ENCODE measurements at places on chromosomes 12 and 14. TPM values are rescaled to one million over a fixed set of nuclear protein-coding genes. Genes with fewer than 3 reads are reported as not detected.

DNA sequence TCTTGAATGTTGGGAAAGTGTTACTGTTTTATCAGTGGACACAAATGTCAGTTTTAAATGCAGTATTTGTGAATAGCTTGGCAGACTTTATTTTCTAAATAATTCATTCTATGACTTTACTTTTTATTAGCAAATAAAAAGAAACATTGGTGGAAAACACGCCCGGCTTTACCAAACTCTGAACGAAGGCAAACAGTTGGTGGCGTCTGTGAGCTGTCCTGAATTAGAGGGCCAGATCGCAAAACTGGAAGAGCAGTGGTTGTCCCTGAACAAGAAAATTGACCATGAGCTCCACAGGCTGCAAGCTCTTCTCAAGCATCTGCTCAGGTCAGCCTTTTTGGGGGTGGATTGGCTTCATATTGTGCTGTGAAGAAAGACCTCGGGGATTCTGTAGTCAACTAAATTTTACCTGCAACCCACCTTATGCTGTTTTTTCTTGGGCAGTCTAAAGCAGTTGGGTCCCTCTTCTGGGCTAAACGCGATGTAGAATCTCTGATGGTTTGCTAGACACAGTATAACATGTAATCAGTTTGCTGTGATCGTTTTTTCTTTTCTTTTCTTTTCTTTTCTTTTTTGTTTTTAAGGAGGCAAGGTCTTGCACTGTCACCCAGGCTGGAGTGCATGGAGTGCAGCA, 156.4 kb downstream of the ESR2 start:
- DNase-seq, result no peak

DNA sequence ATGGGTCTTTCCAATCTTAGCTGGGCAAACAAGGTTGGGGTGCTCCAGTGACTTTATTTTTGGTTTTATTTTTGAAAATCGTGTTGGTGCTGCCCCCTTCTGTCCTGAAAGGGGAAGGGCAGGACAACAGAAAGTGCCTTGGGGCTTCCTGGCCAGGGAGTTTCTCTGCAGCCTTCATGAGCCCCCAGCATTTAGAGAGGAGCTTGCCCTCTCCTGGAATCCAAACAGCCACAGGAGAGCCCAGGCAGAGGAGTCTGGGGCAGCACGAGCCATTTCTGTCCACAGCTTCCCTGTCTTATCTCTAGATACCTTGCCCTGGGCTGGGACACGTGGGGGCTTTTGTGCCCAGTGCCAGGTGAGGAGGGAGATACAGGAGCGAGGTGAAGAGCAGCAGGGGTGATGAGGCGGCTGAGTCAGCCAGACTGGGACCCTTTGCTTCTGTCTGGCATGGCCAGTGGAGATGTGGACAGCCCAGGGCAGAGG, 4.4 kb upstream of the C1RL start:
- no peak for DNase-seq

GRCh38 chr14:100303179-100303578, 3.1 kb downstream of the SLC25A29 start:
- DNase-seq, result no peak

- DNase-seq, result no peak
These were observed 2.8 kb downstream of the TSHR start for GRCh38 chr14:80958226-80958625.

DNA sequence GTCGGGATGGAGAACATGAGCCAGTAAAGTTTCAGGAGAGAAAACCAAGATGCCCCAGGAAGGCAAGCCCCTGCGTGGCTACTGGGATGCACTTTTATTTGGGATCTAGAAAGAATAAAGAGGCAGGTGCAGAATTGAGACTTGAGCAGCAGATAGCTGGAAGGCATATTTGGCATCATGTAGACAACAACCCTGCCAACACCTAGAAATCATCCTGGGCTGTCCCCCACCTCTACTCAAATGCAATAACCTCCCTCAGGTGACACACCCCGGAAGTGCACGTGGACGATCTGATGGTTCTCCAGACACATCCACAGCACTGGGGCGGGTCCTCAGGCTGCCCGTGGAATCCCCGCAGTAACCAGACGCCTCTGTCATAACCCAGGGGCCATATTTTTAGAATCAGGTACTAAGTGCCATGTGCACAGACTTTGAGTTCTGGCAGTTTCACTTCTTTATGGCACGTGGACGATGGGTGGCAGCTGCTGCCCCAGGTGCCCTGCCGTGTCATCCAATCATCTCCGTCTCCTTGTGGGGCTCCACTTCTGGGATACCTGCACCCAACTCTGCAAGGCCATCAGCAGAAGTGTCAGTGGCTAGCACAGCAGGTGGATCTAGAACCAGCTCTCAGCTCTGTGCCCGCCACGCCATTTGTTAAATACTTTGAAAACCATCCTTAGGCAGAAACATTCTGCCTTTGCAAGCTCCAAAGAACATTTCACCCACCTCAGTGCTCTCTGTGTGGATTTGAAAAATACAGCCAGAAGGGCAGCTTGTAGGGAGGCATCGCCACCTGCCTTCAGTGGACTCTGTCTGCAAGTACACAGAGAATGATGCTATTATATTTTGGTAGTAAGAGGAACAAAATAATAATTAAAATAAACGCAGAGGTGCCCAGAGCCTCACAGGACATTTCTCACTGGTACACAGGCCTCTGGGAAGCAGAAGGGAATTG, 771.7 kb upstream of the TMEM132C start:
- DNase-seq, result no peak

- no peak for DNase-seq
These were observed 7.2 kb downstream of the CD69 start for GRCh38 chr12:9753498-9753897.

GRCh38 chr14:72420749-72421474, 473.0 kb downstream of the DPF3 start:
- DNase-seq, result peak; percentile 63

DNA sequence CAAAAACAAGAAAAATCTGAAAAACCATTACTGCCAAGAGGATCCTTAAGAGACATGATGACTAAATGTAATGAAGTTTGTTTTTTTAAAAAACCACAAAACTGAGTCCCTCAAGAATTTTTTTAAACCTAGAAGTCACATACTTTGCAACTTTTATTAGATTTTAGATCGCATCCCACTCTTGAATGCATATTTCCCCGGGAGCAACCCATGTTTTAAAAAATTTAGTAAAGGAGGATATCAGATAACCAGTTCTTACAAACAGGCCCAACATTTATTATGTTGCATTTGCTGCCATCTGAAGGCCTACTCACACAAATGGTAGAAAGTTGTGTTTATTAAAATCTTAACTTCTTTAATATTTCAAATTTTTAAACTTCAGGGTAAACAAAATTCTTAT, 44.3 kb upstream of the CCT2 start:
- no peak for DNase-seq

DNA sequence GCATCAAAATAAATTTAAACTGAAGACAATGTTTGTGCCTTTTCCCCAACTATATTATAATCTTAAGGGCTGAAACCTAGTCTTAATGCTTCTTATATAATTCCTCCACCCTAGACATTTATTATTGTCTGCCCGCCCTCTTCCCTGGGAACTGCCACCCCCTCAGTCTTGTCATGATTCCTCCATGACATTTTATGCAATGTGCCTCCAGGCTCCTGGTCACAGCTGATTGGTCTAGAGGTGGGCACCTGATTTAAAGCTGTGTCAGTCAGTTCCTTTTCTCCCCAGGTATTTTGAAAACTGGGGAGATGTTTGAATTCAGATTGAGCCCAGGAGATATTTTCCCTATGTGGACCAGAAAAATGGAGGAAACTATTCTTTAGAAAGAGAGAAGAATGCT, 401.4 kb downstream of the PCNX1 start:
- no peak for DNase-seq

DNA sequence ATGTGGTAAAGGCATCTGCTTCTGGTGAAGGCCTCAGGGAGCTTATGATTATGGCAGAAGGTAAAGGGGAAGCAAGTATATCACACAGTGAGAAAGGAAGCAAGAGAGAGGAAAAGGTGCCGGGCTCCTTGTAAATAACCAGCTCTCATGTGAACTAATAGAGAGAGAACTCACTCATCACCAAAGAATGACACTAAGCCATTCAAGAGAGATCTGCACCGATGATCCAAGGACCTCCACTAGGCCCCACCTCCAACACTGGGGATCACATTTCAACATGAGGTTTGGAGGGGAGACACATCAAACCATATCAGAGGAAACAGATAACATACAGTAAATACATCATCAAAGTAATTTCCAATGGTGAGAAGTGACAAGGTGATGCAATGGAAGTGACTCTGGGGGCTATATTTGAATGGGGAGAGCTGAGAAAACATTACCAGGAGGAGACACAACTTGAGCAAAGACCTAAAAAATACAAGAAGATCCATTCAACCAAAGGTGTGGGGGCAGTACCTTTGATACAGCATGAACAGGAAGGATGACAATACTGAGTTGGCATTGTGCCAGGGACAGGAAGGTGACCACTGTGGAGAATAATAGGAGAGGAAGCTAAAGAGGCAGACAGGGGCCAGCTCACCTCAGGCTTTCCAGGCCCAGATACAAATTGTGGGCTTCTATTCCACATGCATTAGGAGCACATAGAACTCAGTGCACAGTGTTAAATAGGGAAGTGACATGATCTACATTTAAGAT, 134.4 kb upstream of the GRIP1 start:
- DNase-seq, result no peak

DNA sequence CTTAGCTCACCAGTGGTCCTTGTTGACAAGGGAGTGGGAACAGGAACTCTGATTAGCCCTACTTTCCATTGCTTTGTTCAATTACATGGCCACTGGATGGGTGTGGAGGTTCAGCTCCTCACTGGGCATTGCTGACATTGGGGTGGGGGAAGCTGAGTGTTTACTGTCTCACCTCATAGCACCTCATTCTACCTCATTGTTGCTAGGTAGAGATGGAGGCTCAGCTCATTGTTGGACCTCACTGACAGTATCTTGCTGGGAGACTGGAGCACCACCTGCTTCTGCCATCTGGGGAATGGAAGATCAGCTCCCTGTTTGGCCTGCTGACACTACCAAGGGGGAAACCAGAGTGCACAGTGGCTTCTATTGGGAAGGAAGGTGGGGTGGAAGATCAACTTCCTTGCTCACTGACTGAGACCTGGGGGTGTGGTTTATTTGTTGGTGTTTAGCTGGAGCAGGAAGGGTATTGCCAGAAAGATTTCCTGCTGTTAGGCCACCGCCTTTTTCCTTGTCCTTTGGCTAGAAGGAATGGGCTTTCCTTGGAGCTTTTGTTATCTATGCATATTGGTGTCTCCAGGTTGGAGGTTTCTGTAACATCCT, 1.3 kb upstream of the OR4E2 start:
- no peak for DNase-seq

- no peak for DNase-seq
These were observed 17.2 kb downstream of the BDKRB2 start for GRCh38 chr14:96221841-96222240.

DNA sequence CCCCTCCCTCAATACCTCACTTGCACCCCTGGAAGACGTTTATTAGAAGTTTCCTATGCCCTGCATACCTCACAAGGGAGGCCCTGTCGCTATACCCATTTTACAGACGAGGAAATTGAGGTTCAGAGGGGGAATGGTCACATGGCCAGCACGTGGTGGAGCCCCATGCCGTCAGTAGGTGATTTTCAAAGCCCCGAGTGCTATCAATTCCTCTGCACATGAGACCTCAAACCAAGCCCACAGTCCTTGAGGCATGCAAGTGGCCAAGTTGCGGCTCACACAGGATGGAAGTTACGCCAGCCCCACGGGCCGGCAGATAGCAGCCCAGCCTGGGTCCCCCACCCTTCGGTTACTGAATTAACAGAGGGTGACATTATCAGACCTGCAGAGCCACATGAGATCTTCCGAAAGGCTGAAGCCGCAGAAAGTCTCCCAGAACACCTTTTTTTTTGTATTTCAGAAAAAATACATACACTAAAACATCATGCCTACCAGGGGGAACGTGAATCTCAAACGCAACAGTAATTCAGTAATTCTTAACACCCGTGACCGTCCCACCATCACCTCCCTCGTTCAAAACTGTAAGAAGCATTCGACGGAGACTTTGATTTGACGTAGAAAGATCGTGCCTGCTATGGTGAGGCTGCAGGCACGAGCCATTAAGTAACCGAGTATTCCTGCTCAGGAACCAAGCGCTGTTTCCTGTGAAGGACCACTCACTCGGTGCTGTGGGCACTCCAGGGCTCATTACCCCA, 129.0 kb downstream of the RFLNA start:
- DNase-seq, result no peak

DNA sequence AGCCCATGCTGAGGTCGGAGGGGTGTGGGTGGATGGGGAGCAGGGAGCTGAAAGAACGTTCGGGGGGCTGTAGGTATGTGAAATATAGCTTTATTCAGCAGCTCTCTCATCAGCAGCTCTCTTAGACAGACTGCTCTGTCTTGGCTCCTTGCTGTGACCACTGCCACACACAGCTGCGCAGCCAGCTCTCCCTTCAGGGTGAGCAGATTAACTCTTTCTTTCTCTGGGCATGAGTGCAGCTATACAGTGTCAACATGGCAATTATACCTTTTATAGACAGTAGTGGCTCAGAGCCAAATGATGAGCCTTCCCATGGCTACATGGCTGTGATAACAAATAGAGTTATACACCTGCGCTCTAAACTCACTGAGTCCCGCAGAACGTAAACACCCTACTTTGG, 137.7 kb upstream of the NEDD1 start:
- no peak for DNase-seq

GRCh38 chr14:104879983-104880565, 15.0 kb downstream of the CEP170B start:
- no peak for DNase-seq

DNA sequence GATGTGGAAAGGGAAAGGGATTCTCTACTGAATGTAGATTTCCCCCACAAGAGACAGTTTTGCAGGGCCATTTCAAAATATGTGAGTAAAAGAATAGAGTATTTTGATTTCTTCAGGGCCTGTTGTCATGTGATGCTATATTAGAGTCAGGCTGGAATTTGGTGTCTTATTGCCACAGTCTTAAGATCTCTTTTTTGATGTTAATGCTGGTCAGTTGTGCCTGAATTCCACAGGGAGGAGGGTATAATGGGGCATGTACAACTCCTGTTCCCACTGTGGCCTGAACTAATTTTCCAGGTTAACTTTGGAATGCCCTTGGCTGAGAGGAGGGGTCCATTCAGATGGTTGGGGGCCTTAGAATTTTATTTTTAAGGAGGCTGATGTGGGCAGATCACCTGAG, 111.0 kb upstream of the MAX start:
- DNase-seq, result no peak

GRCh38 chr12:121812320-121812871, 8.6 kb downstream of the SETD1B start:
- DNase-seq, result peak; percentile 70

Gene TAS2R31
- total RNA-seq, result 0.81 TPM

Gene FAM181A
- total RNA-seq, result not detected

Gene IAPP
- total RNA-seq, result not detected

Gene CCDC60
- not detected for total RNA-seq

Gene HOXC4
- total RNA-seq, result 2.4 TPM

Gene TAS2R7
- not detected for total RNA-seq

Gene FSCB
- not detected for total RNA-seq

Gene ETFBKMT
- total RNA-seq, result 5.2 TPM

Gene TAS2R9
- total RNA-seq, result not detected

Gene LPAR5
- 0.34 TPM for total RNA-seq

Gene GUCY2C
- total RNA-seq, result 0.11 TPM

All from psoas muscle (tissue), 8 donors.